ENCODE measurements at places on chromosomes 2 and 18. TPM values are rescaled to one million over a fixed set of nuclear protein-coding genes. Genes with fewer than 3 reads are reported as not detected.

GRCh38 chr2:212745359-212745758 lies 206.8 kb upstream of the ERBB4 start:
- no peak for DNase-seq

- no peak for DNase-seq
Observed at GRCh38 chr2:63058144-63058920, 7.7 kb downstream of the OTX1 start.

DNA sequence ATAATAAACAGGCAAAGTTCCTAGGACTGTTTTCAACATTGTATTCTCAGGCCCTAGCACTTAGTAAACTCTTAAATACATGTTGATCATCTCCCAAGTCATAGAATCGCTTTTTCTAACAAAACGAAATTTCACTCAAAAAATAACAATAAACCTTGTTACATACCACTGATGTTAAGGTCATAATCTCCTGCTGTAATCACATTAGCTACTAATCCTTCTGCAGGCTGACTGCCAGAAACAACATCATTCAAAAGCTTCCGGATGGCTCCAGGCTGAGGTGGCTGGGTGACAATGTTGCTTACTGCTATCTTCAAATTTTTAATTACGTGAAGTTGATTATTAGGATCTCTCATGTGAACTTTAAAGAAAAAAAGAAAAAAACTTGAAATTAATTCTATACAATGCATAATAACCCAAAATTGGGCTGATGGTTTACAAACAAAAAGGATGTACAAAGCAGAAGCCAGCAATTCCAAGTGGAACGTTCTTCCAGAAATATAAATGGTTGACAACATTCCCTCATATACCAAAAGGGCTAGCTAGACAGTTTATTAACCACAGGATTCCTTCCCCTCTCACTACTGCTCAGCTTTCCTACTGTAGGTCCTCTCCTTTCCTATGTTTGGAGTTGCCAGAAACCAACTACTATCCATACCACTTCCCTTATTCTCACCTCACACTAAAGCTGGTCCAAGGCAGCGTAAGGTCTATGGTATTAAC lies 11.6 kb downstream of the TRAPPC8 start:
- DNase-seq: no peak

DNA sequence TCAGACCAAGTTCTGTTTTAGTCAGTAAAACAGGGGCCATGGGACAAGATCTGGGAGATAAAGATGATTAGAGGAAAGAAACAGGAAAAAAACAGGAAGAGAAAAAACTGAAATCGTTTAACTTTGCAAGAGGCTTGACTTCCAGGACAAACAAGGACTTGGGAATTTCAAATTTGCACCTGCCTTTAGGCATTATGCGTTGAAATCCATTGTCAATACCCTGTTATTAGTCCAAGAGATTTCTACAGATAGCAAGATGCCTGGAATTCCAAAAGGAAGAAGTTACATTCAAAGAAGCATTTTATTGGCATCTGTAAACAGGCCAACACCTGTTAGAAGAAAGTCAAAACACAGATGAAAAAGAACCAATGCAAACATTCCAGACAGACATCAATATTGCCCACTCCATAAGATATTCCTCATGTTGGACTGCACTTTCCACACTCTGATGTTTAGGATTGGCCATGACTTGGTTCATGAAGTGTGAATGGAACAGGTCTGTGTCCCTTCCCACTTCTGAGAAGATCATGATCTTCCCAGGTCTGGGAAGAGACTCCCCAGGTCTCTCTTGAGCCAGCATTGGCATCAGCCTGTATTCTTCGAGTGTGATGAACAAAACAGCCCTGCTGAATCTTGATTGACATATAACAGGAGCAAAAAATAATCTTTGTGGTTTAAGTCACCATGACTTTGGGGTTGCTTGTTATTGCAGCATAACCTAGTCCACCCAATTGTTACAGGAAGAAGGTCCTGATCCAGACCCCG lies 181.4 kb upstream of the FN1 start:
- DNase-seq: no peak

The MTCL1 gene
- 6.7 TPM for total RNA-seq

DNA sequence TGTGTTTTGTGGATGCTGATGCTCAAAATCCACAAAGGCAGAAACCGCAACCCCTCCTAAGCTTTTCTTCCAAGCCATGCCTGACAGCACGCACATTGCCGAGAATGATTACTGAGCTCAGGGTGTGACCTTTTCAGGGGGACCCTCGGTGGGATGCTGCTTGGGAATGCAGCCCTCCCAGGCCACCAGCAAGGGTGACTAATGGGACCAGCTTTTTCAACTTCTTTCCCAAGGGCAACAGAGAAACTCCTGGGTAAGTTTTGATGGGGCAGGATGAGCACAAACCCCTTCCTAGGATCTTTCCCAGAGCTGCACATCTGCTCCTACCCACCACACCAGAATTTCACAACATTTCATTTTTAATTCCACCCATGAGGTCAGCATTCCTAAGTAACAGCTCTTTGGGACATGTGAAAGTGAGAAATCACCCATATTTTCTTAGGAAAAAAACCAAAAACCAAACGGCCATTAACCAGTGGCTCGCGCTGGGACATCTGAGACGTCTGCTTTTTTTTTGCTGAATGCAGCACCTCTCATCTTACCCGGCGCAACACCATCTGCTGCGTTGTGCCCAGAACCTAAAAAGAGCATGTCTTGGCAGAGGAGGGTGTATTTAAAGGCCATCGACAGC lies 119.0 kb downstream of the ARL4C start:
- DNase-seq: no peak
